ENCODE measurements at places on chromosomes 12 and 14. TPM values are rescaled to one million over a fixed set of nuclear protein-coding genes. Genes with fewer than 3 reads are reported as not detected.

The CELA1 gene
- total RNA-seq: 0.50 TPM

The HVCN1 gene
- total RNA-seq: 8.8 TPM

The CHST11 gene
- 76.6 TPM for total RNA-seq

The KRT82 gene
- not detected for total RNA-seq

The MYF6 gene
- not detected for total RNA-seq

The SLC17A8 gene
- total RNA-seq: not detected

The SMCO2 gene
- not detected for total RNA-seq

The CMKLR1 gene
- not detected for total RNA-seq

The TSPAN19 gene
- total RNA-seq: not detected
